ENCODE measurements at places on chromosomes 5 and 9.

DNA sequence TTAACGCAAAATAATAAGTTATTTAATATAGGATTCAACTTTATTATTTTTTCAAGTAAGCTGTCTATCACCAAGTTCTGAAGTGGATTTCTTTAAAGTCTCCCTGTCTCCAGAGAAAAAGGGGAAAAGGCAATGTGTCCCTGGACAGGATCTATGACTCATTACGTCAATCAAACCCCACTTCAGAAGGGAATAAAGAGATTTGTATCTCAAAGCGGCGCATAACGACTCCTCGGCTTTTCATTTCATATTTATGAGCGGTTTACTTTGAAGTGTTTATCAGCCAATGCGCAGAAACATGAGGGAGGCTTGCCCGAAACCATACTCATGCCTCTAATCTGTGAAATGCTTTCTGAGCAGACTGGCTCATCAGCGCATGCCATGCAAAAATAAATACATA lies 938.6 kb upstream of the WWC1 start:
- no peak for DNase-seq

- DNase-seq, result no peak
Observed at GRCh38 chr5:143314099-143314498, 89.4 kb downstream of the NR3C1 start.

- no peak for DNase-seq
Observed at GRCh38 chr9:83280268-83280667, 217.3 kb upstream of the RASEF start.

DNA sequence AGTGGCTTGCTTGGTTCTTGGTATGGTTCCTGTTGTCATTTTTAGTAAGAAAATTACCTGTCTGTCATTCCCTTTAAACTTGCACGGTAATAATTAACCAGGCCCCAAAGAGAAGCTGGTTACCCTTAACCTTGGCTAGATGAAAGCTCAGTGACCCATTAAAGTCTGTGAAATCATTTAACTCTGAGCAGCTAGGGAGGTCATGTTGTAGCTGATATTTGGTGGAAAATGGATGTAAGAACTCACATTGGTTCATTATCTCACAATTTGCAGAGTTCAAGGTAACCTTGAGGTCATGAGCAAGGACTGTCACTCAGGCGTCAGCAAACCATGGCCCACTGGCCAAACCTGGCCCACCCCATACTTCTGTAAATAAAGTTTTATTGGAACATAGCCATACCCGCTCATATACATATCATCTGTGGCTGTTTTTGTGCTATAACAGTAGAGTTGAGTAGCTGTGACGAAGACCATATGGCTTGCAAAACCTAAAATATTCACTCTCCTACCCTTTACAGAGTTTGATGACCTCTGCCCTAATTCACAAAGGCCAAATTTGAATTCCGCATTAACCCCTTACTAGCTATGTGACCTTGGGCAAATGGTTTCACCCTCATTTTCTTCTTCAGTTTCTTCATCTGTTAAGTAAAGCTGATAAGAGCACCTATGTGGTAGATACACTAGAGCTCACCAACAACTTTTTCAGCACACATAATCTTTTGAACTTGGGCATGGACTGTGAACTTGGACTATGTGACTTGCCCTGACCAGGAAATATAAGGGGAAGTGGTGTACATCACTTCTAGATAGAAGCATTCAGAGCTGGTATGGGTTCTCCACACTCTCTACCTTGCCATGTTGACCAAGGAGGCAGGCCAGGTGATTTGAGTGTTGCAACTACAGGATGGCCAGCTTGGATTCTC lies 61.5 kb upstream of the CPEB4 start:
- DNase-seq, result no peak

DNA sequence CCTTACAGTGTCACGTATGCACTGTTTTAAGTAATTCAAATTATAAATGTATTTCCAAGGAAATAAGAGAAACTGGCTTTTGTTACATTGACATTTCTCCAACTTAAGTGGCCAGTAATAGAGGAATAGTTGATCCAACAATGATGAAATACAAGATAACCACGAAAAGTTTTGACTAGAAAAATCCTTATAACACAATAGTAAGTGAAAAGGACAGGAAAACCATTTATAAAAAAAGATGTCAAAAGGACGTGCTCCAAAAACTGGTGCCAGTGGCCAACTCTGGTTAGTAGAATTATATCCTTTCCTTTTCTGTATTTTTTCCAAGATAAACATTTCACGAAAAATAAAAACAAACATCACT lies 210.9 kb downstream of the GAPVD1 start:
- DNase-seq, result no peak

DNA sequence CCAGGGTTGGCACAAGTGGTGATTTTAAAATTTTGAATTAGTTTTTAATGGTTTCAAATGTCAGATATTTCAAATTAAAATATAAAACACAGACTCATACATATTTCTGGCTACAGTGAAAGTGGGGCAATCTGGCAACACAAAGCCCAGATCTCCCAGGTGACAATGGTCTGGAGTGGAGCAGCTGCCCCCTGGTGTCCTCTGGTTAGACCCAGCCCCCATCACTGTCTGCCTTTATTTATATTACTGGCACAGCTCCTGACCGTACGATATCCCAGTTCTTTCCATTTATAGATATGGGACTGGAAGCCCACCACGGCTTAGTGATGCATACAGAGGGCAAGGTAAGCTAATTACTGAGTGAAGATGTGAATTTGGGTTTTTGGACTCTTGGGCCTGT lies 37.3 kb downstream of the MACIR start:
- no peak for DNase-seq

GRCh38 chr5:179405054-179405416 lies 59.8 kb upstream of the ADAMTS2 start:
- peak; percentile 39 for DNase-seq

GRCh38 chr5:133523961-133524586 lies 88.3 kb downstream of the FSTL4 start:
- no peak for DNase-seq

DNA sequence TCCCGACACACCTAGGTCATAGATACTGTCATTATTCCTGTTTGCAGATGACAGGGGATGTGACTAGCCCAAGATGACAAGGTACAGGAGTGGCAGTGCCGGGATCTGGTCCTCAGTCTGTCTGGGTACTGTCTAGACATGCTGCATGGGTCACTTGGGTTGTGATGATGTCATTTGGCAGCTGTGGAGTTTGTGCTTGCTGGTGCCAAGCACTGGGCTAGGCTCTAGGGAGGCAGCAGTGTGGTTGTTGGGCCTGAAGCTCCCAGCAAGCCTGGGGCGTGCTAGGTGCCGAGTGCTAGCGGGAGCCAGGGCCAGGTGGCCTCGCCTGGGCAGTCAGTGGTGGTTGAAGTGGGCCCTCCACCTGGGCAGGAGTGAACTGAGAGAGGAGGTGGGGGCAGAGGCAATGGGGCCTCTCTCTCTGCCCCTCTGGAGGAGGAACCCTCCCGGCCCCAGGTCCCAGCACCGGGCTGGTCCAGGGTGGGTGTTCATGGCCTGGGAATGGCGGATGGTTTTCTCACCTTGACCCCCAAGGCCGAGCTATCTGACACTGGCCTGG lies 8.8 kb upstream of the ASB6 start:
- DNase-seq, result no peak

DNA sequence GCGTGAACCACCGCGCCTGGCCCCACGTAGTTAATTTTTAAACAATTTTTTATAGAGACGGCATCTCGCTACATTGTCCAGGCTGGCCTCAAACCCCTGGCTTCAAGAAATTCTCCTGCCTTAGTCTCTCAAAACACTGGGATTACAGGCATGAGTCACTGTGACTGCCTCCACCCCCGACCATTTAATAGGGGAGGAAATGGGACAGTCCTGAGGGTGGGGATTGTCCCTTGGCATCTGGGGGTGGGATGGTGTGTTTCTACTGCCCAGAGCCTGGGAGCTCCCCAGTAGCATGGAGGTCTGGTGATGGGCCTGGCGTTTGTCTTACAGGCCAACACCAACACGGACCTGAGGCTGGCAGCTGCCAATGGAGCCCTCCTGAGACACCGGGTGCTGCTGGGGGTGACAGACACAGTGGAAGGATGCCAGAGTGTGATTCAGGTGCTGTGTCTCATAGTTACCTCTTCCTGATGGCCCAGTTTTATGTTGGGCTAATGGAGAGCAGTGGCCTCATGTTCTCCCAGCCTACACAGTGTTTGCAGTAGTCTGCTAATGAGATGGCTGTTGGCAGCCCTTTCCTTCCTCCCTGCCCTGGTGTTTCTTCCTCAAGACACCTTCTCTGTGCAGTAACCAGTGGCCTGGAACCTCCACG lies 22.5 kb downstream of the TMEM268 start:
- no peak for DNase-seq

DNA sequence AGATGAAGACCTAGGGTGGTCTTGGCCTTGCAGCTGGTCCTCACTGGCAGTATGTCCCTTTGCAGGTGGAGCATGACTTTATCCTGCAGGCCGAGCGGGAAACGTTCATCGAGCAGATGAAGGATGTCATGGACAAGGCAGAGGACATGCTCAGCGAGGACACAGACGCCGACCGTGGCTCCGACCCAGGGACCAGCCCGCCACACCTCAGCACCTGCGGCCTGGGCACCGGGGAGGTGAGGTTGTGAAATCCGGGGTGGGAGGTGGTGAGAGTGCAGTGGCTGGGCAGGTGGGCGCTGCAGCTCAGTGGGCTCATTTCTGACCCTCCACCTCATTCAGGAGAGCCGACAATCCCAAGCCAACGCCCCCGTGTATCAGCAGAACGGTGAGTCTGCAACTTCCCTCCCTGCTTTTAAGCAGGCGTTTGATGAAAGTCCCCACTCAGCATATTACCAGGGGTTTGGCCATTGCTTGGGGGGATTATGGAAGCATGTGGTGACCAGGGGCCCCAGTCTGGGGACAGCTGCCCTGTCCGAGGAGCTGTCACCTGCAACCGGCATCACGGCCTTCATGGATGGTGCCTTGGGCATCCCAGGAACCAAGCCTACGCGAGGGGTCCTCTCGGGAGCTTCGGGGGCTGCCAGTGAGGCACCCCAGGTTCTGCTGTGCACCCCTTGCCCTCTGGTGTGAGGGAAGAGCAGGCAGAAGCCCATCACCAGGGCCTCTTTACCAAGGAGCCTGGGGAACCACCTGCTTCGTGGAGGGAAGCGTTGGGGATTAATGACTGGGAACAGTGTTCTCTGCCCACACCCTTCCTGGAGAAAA lies 84.0 kb downstream of the WNK2 start:
- peak; percentile 59 for DNase-seq

DNA sequence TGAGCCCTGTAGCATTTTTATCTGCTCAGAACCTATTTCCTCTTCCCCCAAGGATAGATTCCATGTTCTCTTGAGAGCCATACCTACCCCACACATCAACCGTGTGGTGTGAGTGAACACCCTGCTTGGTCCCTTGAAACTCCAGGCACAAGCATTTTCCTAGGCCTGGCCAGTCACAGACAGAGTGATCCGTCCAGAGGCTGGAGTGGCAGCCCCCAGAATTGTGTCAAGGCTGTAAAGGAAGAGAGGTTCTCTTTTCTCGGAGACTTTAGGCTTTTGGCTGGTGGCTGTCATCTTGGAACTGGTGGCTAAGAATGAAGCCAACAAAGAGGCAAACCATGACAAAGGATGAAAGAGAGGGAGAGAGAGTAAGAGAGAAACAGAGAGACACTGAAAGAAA lies 66.0 kb downstream of the ARHGEF37 start:
- DNase-seq, result no peak

DNA sequence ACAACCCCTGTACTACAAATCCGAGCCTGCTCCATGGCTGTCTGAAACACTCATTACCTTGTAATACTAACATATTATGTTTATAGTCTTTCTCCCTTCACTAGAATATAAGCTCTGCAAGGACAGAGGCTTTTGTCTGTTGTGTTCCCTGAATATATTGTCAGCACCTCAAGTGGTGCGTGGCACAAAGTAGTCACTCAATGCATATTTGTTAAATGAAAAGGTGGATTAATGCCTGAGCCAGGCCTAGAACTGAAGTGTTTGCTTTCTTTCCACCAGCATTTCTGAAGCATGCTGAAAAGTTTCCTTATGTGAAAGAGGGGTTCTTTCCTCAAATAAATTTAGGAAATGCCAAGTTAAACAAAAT lies 36.3 kb downstream of the ELL2 start:
- no peak for DNase-seq

DNA sequence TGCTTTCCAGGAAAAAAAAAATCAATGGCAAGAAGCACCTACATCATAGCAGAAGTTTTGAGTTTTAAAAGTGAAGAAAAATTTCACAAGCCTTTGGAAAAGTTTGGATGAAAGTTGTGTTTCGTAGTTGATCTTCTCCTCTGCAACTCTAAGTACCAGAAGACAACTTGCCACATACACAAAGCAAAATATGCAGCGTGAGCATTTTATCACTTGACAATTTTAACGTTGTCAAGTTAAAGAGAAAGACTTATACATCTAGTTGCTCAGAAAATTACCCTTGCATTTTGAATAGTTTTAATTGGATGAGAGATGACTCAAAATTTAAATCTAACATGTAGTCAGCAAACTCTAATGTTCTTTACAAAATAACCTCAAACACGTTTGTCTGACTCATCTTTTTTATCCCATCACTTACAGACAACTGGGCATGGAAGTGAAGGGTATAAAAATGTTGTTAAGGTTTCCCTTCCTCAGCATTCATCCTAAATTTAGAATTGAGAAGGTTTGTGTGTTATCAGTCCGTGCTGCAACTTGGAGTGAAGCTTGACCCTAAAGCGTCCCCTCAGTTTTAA lies 213.4 kb downstream of the MARCHF11 start:
- DNase-seq, result no peak

DNA sequence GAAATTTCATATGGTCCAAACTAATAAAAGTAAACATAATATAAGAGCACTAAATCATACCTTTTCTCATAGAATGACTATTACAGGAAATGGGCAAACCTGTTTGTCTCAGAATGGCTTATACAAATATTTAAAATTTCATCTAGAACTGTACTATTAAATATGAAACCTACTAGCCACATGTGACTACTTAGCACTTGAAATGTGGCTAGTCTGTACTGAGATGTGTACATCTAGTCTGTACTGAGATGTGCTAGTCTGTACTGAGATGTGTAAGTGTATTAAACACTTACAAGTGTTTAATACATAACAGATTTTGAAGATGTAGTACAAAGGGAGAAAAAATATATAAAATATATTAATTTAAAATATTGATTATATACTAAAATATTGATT lies 22.4 kb downstream of the ABITRAM start:
- no peak for DNase-seq

DNA sequence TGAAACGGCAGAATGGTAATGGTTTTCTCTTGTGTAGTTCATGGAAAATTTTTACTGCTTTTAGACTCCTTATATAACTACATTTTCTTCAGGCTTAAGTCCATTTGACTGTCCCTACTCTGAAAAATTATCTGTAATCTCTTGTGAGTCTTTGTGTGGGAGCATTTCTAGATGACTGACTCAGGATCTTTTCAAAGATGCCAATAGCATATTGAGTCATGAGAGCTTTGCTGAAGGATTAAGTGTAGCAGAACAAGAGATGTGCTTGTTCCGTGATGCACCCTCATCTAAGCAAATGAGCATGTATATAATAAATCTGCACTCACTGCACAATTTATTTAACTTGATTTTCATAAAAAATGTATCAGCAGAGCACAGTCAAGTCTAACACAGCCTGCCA lies 298.7 kb upstream of the CDH6 start:
- DNase-seq, result no peak

- DNase-seq, result no peak
Observed at GRCh38 chr9:79685577-79685976, 113.8 kb downstream of the TLE4 start.
